ENCODE measurements at places on chromosomes 6 and 20.

DNA sequence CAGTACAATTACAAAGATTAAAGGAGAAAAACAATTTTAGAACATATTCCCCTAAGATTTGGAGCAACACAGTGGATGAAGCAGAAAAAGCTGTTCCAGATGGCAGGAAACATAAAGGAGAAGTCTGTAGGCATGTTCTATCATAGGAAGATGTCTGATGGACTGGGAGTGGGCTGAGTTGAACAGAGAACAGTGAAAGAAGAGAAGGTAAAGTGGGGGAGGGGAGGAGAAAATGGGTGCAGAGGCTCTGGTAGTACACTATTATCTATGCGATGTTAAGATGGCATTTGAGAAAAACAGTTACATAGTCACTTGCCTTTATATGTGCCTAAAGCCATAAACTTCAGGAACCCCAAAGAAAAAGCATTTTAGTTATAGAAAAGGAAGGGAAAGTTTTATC lies 4.2 kb upstream of the PHIP start:
- DNase-seq: no peak

DNA sequence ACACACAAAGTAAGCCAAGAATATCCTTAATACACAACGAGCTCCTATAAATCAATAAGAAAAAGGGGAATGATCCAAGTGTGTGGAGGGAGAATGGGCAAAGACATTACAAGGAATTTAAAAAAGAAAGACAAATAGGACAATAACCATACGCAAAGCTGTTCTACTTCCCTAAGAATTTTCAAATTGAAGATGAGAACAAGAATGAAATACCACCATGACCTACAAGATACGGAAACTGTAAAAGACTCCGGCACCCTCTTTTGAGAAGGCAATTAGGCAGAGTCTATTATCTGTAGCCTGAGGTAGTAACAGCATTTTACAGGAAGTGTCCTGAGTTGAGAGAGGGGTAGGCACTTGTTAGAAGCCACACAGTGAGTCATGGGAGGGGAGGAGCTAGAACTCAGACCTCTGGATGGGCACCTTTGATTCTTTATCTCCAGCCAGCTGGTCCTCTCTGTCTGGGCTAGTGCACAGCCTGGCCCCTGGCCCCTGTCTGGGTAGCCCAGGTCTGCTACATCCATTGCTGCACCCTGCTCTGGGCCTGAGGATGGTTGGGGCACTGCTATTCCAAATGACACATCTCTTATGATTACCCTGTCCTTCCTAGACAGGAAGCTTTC lies 15.3 kb downstream of the RSPO4 start:
- no peak for DNase-seq

DNA sequence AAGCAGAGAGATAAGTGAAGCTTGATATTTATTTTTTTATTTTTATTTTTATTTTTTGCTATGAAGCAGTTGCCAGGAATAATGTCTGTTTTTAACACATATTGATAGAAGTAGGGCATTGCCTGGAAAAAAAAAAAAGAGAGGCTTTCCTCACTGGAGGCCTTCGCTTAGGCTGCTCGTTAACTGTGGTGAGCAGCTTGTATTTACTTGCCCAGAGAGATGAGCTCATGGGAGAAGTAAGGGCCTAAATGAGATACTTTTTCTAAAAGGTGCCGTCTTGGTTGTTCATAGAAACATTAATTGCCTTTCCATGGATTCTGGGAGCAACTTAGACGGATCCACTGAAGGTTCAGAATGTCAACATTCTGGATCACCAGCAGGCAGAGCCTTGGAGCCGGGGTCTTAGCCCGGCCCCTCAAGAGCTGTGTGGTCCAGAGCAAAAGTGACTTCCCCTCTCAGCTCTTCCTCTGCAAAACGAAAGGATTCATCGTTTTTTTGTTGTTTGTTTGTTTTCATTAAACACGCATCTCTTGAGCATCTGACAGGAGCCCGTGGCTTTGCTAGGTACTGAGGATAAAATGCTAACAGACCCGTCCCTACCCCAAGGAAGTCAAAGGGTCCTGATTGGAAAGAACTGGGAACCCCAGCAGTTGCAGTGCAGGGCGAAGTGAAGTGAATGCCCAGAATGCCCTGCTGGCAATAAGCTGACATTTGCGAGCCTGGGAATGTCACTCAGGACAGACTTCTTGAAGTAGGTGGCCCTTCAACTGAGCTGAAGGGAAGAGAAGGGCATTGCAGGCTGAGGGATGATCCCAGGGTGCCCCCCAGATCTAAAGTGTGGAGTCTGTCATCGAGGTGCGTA lies 138.5 kb downstream of the ZDHHC14 start:
- no peak for DNase-seq

DNA sequence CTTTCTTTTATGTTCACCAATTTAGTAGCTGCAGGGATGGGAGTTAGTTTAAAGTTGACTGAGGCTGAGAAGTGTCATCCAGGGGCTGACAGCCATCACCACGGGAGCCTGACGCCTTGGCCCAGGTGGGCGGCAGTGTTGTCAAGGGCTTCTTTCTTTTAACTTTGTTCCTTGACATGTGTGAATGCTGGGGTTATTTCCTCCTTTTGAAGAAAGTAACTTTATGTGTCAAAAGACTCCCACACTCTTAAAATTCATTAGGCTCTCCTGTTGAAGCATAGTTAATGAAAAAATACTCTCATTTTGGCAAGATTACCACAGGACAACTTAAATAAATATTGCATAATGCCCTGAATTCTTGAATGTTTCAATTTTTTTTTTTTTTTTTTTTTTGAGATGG lies 50.0 kb downstream of the SASH1 start:
- no peak for DNase-seq

GRCh38 chr6:45915780-45916468 lies 99.7 kb downstream of the CLIC5 start:
- no peak for DNase-seq

DNA sequence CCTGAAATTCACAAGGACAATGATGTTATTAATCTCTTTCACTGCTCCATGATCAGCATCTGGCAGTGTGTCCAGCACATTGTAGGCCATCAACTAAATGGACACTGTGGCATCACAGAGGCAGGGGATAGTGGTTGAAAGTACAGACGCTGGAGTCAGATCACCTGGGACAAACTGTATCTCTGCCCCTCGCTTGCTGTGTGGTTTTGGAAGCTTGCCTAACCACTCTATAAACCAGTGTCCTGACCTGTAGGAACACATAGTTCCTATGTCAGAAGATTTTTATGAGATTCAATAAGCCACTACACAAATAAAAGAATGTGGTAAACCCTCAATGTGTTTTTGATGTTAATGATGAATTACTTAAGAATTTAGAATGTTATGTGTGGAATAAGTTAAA lies 219.3 kb upstream of the RNF217 start:
- DNase-seq: no peak

GRCh38 chr6:160505970-160506369 lies 157.8 kb downstream of the SLC22A3 start:
- no peak for DNase-seq

DNA sequence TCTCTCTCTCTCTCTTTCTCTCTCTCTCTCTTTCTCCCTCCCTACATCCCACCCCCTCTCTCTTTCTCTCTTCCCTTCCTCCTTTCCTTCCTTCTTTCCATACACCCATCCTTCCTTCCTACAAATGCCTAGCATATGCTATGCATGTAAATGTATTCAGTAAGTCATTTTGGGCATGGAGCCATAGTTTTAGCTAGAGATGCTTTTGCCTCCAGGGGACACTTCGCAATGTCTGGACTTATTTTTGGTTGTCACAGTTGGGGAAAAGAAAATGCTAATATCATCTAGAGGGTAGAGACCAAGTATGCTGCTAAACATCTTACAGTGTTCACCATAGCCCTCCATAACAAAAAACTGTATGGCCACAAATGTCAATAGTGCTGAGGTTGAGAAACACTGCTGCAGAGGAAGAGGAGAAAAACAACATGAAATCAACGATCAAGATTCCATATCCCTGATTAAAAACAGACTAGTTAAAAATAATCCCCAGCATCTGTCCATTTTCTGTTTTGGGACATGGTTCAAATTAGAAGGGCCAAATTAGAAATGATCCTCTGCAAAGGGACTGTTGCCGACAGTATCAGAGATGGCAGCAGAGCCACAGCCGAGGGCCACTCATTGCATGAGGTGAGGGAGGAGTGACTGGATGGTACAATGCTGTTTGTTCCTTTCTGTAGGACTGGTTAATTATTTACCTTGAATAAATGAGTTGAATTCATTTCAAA lies 152.7 kb downstream of the SH3BGRL2 start:
- DNase-seq: no peak

GRCh38 chr6:46015119-46015968 lies at the start of gene CLIC5:
Gene CLIC5 (minus strand): TSS chr6:46015860. CDS start chr6:46015542, 318 bp downstream.
- no peak for DNase-seq

GRCh38 chr20:52926505-52926904 lies 45.7 kb upstream of the TSHZ2 start:
- no peak for DNase-seq

- DNase-seq: no peak
These were observed 14.7 kb downstream of the UCKL1 start for GRCh38 chr20:63941282-63942081.

DNA sequence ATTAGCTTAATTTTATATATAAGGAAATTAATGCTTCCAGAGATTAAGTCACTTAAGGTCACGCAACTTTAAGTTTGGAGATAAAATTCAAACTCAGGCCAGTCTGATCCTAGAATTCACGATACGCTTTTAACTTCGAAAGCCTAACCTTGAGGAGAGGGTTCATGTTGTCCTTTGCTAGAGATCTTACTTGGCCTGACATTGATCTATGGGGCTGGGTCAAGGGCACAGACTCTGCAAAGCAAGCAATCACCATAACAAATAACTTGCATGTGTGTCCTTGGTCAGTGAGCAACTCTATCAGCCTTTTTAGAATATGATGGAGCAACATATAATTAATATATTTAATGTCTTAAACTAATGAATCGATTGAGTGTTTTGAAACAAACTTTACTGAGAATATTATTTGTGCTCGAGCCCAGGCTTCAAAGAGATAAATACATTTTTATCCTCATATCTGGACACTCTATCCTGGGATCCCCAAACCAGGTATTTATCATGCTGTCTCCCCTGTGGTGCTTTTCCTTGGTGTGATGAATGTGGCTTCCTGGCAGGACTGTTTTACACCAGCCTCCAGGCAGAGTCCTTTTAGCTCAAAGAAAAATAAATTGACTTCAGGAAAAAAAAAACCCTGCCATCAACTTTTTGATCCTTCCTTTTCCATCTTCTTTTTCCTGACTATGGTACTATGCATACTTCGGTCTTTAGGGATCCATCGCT lies 29.1 kb downstream of the RPS12 start:
- DNase-seq: no peak

DNA sequence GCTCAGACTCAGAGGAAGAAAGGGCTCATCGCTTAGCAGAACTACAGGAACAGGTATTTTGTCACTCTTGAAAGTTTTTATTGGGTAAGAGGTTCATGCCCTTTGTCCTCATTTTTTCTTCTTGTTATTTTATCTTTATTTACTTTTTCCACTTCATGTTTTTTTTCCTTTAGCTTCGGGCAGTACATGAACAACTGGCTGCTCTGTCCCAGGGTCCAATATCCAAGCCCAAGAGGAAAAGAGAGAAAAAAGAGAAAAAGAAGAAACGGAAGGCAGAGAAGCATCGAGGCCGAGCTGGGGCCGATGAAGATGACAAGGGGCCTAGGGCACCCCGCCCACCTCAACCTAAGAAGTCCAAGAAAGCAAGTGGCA lies 9.5 kb downstream of the BRD2 start:
- DNase-seq: no peak

All from iPS DF 19.7 (cell line).